ENCODE measurements at places on chromosomes 4 and X.

GRCh38 chr4:37058826-37059225, 185.7 kb upstream of the NWD2 start:
- no peak for DNase-seq

GRCh38 chrX:104335756-104336155, 81.0 kb upstream of the ESX1 start:
- no peak for DNase-seq

GRCh38 chr4:184268584-184269160, 51.0 kb upstream of the ENPP6 start:
- DNase-seq: peak; percentile 44

DNA sequence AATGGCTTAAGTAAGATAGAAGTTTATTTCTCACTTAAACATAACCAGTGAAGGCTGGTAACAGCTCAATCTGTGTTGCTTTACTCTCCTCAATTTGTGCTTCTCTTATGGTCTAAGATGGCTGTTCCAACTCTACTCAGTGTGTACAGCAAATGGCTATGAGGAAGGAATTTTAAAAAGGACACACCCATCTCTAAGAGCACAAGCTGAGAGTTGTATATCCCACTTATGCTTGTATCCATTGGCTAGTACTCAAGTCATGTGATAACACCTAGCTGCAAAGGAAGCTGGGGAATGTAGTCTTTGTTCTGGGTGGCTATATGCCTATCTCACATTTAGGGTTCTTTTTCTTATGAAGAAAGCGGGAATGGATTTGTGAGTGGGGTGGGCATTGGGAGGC, 63.3 kb downstream of the GPAT3 start:
- peak; percentile 69 for DNase-seq

- peak; percentile 80 for DNase-seq
These were observed 53.1 kb downstream of the STX18 start for GRCh38 chr4:4488405-4489404.

- DNase-seq: peak; percentile 57
These were observed 64.1 kb upstream of the SCOC start for GRCh38 chr4:140309124-140309870.

GRCh38 chrX:16771483-16772398, 14.5 kb upstream of the TXLNG start:
- peak; percentile 89 for DNase-seq

- no peak for DNase-seq
These were observed 14.9 kb upstream of the ANKRD50 start for GRCh38 chr4:124727331-124727890.

GRCh38 chr4:123073650-123074049, 151.3 kb upstream of the NUDT6 start:
- DNase-seq: no peak

- DNase-seq: no peak
These were observed 93.9 kb downstream of the FAM53A start for GRCh38 chr4:1590244-1590643.

GRCh38 chr4:158597879-158598596, 73.6 kb downstream of the C4orf46 start:
- no peak for DNase-seq

DNA sequence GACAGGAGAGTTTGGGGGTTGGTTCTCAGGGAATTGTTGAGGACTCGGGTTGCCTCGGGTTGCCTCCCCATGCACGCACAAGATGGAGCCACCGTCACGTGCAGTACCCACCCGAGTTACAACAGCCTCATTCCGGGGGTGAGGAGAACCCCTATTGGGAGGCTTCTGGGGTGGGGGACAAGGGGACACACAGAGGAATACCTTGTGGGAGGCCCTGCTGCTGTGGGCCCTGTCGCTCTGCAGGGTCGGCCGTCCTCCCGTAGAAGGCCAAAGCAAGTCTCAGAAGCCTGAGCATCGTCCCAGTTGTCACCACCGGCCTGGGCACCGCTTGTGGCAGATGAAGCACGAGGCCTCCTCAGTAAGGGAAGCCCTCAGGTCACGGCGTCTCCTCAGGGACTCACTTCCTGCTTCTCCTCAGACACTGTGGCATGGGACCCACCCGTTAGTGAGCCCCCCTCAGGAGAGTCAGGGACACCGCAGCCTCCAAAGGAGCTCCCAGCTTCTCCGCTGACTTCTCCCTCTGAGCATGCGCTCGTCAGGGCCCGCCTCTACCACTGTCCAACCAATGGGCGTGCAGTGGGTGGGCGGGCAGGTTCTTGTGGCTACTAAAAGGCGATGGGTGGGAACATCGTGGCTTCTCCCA, at the start of gene CT55:
Gene CT55, minus strand, starts transcription at position 522 of the 643 bp plus-strand sequence. Its CDS starts 227 bp downstream, at position 295.
- DNase-seq: peak; percentile 26

GRCh38 chr4:68291256-68291655, 45.8 kb upstream of the TMPRSS11B start:
- no peak for DNase-seq

DNA sequence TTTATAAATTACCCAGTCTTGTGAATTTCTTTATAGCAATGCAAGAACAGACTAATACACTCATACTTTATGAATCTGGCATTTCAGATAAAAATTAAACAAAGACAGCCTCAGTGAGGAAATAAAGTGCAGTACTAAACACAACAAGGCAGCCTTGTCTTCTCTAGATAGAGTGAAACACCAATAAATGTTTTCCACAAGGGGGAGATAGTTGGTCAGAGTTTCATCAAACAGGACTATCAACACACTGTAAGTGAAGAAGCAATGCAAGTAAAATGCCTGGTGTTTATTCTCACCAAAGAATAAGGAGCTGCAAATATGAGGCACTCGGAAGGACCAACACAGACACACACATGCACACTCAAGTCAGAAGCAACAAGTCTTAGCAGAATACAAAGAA, 62.8 kb downstream of the FAM9B start:
- DNase-seq: peak; percentile 68

- no peak for DNase-seq
These were observed 250.3 kb upstream of the KLF3 start for GRCh38 chr4:38413524-38414341.

DNA sequence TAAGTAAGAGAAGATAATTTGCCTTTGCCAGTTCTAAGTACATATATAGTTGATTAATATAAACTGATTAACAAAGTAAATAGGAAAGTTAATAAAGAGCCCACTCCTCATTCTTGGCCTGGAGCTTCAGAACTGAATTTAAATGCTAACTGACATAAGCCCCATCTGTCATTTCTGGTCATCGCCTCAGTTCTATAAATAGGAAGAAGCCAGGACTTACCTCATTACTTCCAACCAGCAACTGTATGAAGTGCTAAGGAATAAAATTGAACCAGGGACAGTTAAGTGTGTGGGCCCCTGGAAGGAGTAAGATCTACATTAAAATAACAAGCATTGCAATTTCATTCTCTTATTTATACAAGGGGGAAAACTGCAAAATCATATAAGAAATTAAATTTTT, 52.0 kb upstream of the PDLIM5 start:
- no peak for DNase-seq

DNA sequence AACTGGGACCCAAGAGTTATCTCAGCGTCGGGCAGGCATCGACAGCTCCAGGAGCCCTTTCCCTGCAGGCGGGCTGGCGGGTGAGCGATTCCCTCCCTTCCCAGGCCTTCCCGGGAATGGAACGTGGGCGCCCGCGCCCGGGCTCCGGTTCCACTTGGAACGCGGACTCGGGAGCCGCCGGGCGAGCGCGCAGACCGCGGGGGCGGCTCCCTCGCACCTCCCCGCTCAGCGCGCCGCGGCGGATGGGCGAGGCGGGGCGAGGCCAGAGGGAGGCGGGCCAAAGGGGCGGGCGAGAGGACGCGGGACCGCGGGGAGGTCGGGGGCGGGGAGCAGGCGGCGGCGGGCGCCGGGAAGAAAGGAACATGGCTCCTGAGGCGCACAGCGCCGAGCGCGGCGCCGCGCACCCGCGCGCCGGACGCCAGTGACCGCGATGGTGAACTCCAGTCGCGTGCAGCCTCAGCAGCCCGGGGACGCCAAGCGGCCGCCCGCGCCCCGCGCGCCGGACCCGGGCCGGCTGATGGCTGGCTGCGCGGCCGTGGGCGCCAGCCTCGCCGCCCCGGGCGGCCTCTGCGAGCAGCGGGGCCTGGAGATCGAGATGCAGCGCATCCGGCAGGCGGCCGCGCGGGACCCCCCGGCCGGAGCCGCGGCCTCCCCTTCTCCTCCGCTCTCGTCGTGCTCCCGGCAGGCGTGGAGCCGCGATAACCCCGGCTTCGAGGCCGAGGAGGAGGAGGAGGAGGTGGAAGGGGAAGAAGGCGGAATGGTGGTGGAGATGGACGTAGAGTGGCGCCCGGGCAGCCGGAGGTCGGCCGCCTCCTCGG, at the start of gene PKD2:
Gene PKD2, plus strand, starts transcription at position 332 of the 818 bp plus-strand sequence. Its CDS starts 99 bp downstream, at position 431.
- DNase-seq: peak; percentile 78

DNA sequence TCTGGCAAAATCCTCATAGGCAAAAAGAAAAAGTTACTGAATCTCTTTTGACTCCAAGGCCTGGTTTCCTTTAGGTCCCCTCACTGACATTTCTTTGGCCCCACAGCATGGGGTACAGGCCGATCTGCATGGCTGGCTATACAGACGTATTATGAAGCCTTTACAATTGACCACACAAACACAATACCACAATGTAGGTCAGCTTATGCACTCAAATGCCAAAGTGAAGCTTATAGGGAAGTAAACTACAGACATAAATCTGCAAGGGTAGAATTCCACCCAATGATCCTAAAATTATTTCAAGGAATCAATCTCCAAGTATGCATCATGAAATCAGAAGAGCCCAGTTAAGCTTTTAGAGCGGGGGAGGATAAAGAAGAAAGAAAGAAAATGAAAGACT, 20.7 kb downstream of the STX18 start:
- no peak for DNase-seq

- DNase-seq: peak; percentile 73
These were observed 412.2 kb upstream of the ARX start for GRCh38 chrX:25427873-25428555.

GRCh38 chr4:73721909-73722308, 18.5 kb upstream of the CXCL8 start:
- DNase-seq: no peak

GRCh38 chrX:65985922-65986588, 53.8 kb downstream of the VSIG4 start:
- DNase-seq: peak; percentile 96

GRCh38 chr4:60911127-60911526, 289.0 kb upstream of the ADGRL3 start:
- DNase-seq: peak; percentile 27

GRCh38 chr4:183260491-183261151, 59.5 kb downstream of the CLDN22 start:
- DNase-seq: no peak

- peak; percentile 75 for DNase-seq
These were observed 339 bp downstream of the TBC1D9 start for GRCh38 chr4:140755774-140756318.

DNA sequence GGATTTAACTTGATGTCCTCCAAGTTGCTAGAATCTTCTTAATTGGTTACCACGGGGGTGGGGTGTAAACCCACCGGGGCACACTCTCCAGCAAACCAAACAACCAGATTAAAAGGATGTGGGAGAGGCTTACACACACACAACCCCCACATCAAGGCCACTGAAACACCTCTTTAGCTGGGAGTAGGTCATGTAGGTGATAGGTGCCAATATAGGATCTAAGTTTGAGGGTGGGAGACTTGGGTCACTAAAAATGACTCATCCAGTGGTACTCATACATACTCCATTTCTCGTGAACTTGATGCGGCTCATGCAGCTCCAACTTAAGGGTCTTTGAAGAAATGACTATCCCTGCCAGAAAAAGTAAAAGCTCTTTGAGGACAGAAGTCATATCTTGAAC, 20.5 kb upstream of the CD40LG start:
- no peak for DNase-seq

GRCh38 chrX:140723121-140723715, 13.7 kb downstream of the LINC00632 start:
- DNase-seq: peak; percentile 45

Data from mesendoderm (in vitro differentiated cells).